ENCODE measurements at places on chromosomes 11 and 22.

DNA sequence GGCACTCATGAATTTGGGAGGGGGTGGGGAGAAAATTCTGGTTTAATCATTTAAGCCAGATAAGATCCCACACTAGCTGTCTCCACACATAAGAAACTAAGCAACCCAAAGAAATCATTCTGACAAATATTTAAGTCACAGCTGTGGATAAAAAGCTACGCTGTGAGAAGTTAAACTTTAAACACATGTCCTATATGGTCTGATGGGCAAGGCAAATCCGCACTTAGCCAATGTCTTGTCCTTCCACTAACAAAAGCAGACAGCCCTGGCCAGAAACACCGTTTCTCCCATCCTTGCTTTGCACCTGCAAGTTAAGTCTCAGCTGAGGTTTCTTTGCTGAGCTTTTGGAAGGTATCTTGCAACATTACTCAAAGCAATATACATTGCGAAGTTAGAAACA is 68.0 kb downstream of the ETS1 start:
- no peak for DNase-seq

GRCh38 chr11:47270331-47271271 is 668 bp downstream of the MADD start:
- peak; percentile 60 for DNase-seq

- peak; percentile 57 for DNase-seq
Observed at GRCh38 chr22:24466716-24467328, 28.3 kb upstream of the UPB1 start.

- DNase-seq, result no peak
Observed at GRCh38 chr11:96744697-96745096, 354.9 kb downstream of the JRKL start.

- DNase-seq, result no peak
Observed at GRCh38 chr22:41367680-41368542, 13.8 kb upstream of the TEF start.

GRCh38 chr11:115869780-115870431 is 365.7 kb upstream of the CADM1 start:
- no peak for DNase-seq

DNA sequence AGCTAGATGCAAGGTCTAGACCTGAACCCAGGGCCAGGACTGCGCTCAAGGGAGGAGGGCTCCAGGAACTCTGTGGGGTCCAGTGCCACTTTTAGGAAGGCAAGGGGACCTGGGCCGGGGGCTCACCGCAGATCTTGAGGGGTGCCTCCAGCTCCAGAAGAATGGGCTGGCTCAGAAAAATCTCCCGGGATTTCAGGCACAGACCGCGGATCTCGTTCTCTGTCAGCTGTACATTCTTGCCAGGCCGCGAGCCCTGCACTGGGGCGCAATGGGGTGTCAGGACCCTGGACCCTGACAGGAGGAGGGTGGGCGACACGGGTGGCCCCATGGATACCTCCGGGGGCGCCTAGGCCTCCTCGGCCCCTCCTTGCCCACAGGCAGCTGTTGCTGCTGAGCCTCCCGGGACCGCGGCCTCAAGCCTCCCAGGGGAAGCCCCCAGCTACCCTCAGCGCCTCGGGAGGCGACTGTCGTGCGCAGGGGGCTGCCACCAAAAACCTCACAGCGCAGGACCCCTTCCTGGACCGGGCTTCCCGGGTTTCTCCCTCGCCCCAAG is 640 bp downstream of the PPP1CA start:
- no peak for DNase-seq

GRCh38 chr11:16857186-16857585 is 118.7 kb downstream of the C11orf58 start:
- DNase-seq, result no peak

DNA sequence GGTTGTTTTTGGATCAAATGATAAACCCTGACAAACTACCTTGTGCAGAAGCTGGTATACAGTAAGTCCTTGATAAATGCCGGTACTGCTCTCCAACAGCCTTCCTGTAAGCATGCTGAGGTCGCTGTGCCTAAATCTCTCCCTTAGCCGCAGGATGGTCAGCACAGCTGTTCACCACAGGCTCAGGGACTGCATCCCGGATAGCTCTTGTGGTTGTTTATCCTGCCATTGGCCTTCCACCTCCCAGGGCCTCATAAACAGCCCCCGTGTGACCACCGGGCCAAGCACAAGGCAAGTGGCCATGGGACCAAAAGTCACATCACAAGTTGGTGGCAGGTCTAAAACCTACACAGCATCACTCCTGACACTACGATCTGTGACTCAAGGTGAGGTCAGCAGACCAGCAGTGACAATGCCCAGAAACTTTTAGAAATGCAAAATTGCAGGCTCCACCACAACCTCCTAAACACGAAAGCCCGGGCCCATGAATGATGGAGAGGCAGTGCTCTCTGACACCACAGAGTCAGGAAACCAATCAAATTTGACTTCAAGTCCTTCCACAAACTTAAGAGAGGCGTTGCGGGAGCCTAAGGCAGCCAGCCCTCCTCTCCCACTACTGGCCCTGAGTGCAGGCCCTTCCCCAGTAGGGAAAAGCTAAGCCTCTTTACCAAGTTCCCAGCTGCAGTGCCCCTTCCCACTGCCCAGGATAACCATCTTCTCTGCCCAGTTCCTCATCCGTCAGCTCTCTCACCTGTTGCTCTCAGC is 3.9 kb downstream of the SPATA19 start:
- DNase-seq, result no peak

DNA sequence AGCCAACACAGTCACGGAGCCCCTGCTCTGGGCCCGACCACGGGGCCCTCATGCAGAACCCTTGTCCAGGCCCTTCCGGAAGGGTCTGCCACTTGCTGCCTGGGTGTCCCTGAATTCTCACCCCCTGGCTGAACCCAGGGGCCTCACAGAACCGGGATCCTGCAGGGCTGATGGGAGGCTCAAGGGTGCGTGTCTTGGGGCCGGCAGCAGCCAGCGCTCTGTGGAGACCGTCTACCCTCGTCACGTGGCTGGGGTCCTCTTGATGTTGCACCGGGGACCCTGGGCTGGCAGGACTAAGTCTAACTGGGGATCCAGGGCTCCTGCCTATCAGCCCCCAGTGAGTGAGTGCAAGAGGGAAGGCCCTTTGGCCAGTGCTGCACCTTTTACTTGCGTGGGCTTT is 19.3 kb upstream of the CCDC188 start:
- no peak for DNase-seq

DNA sequence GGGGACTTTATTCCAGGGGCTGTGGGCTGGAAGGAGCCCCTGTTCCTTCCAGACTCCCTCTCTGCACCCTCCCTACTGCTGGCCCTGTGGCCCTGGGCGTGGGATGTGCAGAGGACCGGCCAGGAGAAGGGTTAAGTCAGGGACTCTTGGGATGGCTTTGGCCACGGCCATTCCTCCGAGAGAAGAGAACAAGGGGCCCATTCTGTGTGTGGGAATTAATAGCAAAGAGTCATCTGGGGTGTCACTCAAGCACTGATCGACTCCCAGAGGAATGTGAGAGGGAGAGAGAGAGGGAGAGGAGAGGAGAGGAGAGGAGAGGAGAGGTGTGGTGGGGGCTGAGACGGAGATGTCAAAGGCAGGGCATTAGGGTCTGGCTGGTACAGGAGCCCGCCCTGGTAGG is 14.2 kb upstream of the SOX10 start:
- DNase-seq, result no peak

GRCh38 chr11:99327527-99327926 is 306.8 kb downstream of the CNTN5 start:
- DNase-seq, result no peak

- peak; percentile 19 for DNase-seq
Observed at GRCh38 chr22:43151251-43152002, at the start of gene TSPO. TSPO (plus strand) TSS chr22:43151559; CDS start chr22:43159239, 7,680 bp downstream.

- DNase-seq, result no peak
Observed at GRCh38 chr22:26993886-26994285, 336.5 kb downstream of the MIAT start.

DNA sequence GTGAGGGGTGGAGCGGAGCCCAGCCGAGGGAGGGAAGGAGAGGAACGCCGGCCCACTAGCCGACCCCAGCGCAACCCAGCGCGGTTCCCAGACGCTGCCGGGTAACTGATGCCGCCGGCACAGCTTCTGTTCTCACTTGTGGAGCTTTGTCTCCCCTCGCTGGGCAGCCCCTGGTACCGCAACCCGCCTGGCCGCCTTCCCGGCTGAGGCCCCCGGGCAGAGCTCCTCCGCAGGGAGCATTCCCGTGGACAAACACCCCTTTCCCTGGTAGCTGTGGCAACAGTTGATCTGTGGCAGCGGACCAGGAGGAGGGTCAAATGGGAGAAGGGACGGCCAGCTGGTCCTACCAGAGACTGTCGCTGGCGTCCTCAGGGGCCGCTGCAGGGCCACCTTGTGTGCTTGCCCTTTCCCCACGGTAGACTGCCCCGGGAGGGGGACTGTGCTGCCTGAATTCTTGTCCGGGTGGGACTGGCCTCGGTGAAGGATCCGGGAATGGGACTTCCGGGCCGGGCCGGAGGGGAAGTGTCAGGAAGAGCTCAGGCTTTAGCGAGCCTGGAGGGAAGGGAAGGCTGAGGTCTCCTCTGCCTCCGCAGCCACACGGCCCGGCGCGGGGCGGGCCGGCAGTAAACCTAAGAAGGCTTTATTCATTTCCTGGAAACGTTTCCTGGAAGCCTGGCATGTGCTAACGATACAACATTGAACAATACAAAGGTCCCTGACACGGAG is 468.0 kb downstream of the OPCML start:
- DNase-seq, result peak; percentile 57

GRCh38 chr11:47504910-47505309 is 48.0 kb downstream of the CELF1 start:
- DNase-seq, result no peak

- DNase-seq, result no peak
Observed at GRCh38 chr11:60970369-60970774, 1.1 kb upstream of the CD6 start.

Data from skin of body (tissue), 3 donors.